ENCODE measurements at places on chromosomes 4 and X. TPM values are rescaled to one million over a fixed set of nuclear protein-coding genes. Genes with fewer than 3 reads are reported as not detected.

- DNase-seq = no peak
Measured at GRCh38 chr4:5142726-5143125, 91.4 kb downstream of the STK32B start.

The IQCM gene
- not detected for total RNA-seq

GRCh38 chr4:5470318-5471198, 237.8 kb downstream of the EVC2 start:
- no peak for DNase-seq

The SLC6A14 gene
- total RNA-seq = 0.51 TPM

GRCh38 chr4:86661006-86661405, 66.9 kb downstream of the PTPN13 start:
- DNase-seq = no peak

DNA sequence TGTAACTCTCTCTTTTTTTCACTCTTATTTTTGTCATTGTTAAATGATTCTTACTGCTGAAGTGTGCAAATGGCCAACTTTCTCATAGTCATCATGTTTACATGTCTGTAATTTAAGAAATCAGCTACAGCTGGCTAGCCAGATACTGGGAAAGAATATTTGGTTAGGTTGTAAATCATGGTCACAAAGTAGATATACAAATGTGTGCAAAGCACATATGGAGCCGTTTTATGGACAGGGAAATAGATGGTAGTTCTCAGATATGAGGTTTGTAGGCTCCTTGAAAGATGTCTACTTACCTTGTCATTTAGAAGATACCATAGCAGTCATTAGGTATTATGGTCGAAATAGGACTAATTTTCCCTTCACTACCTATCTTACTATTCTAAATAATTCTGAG, 430.4 kb downstream of the ADGRL3 start:
- DNase-seq = no peak
